ENCODE measurements at places on chromosomes 5 and 9.

DNA sequence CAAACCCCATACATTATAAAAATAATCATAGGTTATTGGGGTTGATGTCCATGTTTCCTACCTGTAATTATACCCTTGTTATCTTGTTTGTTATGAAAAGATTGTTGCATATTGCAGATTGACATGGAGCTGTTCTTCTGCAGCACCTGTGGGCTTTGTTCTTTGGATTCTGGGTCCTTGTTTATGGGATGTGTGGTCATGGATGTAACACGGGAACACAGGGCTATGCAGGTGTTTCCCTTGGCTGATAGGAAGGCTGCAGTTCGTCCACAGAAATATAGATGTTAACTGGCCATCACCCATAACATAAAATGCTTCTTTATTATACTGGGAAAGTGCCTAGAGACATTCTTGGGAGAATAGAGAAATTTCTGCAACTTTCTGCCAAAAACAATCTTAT is 77.9 kb downstream of the FBXL7 start:
- no peak for DNase-seq

GRCh38 chr5:57435701-57436134 is 46.9 kb downstream of the ACTBL2 start:
- DNase-seq, result peak; percentile 96

GRCh38 chr9:127903557-127904475 is 4.4 kb upstream of the ST6GALNAC6 start:
- DNase-seq, result no peak

GRCh38 chr5:42715785-42716184 is 40.8 kb upstream of the CCDC152 start:
- no peak for DNase-seq

DNA sequence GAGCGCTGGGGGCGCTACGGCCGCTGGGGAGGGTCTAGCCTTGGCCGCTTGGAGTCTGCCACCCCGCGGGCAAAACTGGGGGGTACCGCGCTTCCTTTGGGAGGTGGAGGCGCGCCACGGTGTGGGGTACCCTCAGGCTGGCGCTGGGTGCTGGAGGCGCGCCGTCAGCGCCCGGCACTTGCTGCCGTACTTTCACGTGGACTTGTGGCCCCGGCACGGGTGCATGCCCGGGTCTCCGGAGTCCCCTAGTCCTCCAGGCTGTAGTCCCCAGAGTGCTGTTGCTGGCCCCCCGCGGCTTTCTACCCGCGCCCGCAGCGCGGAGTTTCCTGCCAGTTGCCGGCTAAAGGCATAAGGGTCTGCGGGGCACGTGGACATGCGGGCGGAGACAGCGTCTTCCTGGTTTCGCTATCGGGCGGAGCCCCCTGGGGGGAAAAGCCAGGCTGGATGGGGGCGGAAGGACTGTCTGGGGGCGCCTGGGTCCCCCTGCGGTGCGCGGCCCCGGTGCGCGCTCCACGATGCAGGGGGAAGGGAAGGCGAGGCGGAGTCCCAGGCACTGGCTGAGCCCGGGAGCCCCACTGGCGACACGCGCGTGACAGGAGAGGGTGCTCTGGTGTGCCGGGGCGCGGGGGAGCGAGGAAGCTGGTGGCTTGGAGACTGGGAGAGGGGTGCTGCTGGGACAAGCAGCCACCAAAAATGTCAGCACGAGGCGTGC is 666 bp downstream of the PPARGC1B start:
- DNase-seq, result no peak

Data from pulmonary artery endothelial cell (primary cell).